ENCODE measurements at places on chromosomes 12 and 14. TPM values are rescaled to one million over a fixed set of nuclear protein-coding genes. Genes with fewer than 3 reads are reported as not detected.

SERPINA10 gene
- not detected for polyA plus RNA-seq

CHGA gene
- polyA plus RNA-seq = 147 TPM

GLIPR1L2 gene
- 1.0 TPM for polyA plus RNA-seq

TIMM9 gene
- 48.3 TPM for polyA plus RNA-seq

PTPRO gene
- 124 TPM for polyA plus RNA-seq

AMIGO2 gene
- 3.6 TPM for polyA plus RNA-seq

PLEK2 gene
- polyA plus RNA-seq = not detected

CHD8 gene
- polyA plus RNA-seq = 44.1 TPM

AKAP6 gene
- polyA plus RNA-seq = 15.8 TPM

GLI1 gene
- 4.2 TPM for polyA plus RNA-seq

KRT3 gene
- not detected for polyA plus RNA-seq

RERGL gene
- 1.3 TPM for polyA plus RNA-seq

C12orf54 gene
- polyA plus RNA-seq = not detected

DCN gene
- not detected for polyA plus RNA-seq

YLPM1 gene
- polyA plus RNA-seq = 75.1 TPM

FAM90A1 gene
- not detected for polyA plus RNA-seq

BIN2 gene
- not detected for polyA plus RNA-seq

RIMBP2 gene
- 14.6 TPM for polyA plus RNA-seq

CLEC1B gene
- not detected for polyA plus RNA-seq

PLA2G1B gene
- polyA plus RNA-seq = not detected

PLD4 gene
- polyA plus RNA-seq = not detected

SSPN gene
- not detected for polyA plus RNA-seq

All from neural cell (in vitro differentiated cells).